Hippocampal formation (tissue), 2 donors: ENCODE measurements at places on chromosomes 12 and 14.

DNA sequence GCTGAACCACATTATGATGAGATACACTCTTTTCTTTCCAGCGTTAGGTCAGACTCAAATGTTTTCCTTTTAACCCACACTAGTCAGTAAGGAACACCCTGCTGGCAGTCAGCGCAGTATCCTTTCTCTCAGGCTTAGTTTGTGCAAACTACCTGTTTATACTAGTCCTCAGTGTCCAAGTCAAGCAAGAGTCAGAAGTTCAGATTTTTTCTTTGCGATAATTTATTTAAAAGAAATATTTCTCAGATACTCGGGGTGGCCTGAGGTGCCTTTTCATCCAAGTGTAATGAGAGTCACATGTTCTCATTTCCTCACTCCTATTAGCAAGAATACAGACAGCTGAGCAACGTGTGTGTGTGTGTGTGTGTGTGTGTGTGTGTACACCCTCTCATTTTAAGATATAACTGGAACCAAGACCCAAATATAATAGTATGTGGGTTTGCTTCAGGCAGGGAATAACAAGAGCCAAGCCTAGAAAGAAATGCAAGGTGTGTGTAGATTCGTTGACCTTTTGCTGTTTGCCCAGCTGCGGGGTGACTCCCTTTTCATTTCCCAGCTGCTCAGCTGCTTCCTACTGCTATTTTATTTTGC lies 182.7 kb downstream of the KICS2 start:
- no peak for DNase-seq

GRCh38 chr14:30874120-30874998 lies at the start of gene COCH:
COCH (plus strand) TSS chr14:30874559; CDS start chr14:30874939, 380 bp downstream.
- no peak for DNase-seq

GRCh38 chr14:52481864-52482263 lies 70.4 kb downstream of the TXNDC16 start:
- no peak for DNase-seq

DNA sequence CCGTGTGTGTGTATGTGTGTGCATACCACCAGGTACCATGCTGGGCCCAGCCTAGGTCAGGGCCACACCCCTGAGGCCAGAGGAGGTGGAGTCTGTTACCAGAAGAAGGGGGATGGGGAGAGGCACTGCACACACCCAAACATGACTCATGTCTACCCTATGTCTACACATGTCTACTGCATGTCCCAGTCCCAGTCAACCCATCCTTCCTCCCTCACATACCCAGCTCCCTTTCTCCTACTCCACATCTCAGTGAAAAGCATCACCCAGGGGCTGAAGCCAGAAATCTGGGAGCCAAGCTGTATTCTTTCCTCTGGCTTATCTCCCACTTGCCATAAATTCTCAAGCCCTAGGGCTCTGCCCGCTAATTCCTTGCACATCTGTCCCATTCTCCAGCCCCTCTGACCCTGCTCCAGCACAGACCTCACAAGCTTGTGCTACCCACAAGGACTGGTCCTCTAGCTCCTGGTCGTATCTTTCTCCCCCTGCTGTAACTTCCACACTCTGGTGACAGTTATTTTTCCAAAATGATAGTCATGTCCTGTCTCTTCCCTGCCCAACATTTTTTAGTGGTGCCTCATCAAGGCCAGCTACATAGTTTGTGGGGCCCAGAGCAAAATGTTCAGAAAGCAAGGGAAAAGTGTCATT lies 18.0 kb upstream of the APPL2 start:
- no peak for DNase-seq

- no peak for DNase-seq
These were observed 300.9 kb upstream of the STXBP6 start for GRCh38 chr14:25350802-25351201.
